ENCODE measurements at places on chromosomes 4 and X.

DNA sequence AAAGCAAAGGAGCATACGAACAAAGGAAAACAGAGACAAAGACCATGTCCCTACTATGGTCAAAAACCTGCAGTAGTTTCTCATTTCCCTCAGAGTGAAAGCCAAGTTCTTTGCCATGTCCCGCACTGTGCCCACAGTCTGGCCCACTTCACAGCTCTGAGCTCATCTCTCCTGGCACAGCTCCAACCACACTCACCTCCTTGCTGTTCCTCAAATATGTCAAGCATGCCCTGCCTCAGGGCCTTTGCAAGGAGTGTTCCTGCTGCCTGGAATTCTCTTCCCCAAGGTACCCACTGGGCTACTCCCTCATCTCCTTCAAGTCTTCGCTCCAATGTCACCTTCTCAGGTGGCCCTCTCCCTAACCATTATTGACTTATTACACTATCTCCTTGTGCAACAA, 72.1 kb downstream of the COX18 start:
- no peak for DNase-seq

DNA sequence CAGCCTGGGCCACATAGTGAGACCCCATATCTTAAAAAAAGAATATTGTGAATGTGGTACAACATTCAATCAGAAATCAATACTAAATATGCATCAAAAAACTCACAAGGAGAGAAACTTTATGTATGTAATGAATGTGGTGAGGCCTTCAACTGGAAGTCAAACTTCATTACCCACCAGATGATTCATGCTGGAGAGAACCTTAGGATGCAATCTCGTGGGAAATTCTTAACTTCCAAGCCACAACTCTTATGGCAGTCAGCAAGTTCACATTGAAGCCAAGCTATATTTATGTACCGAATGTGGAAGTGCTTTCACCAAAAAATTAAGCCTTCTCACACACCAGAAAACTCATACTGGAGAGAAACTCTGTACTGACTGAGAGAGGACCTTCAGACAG, 84.5 kb upstream of the UXT start:
- no peak for DNase-seq

GRCh38 chrX:24828600-24828999, 134.9 kb downstream of the POLA1 start:
- no peak for DNase-seq

- no peak for DNase-seq
Observed at GRCh38 chr4:169254546-169254983, 16.2 kb downstream of the SH3RF1 start.

DNA sequence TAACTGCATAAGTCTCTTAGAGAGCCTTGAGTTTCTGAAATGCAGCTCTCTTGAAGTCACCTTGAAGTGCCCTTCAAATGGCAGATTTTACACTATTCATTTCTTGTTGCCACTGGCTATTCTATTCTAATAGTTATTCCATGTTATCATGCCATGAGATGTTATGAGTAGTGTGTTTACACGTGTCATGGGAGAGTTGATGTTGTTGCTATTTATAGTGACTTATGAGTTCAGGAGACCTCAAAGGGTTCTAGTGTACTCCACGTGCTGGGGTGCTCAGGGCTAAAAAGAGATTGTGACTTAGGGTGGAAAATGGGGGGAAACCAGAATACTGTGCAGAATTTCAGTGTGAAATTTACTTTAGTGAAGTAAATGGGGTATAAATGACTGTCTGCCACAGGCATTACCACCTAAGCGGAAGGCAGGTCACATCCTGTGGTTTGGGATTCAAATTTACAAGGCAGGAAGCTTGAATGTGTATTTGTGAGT, 77.1 kb upstream of the SLC4A4 start:
- DNase-seq = no peak

DNA sequence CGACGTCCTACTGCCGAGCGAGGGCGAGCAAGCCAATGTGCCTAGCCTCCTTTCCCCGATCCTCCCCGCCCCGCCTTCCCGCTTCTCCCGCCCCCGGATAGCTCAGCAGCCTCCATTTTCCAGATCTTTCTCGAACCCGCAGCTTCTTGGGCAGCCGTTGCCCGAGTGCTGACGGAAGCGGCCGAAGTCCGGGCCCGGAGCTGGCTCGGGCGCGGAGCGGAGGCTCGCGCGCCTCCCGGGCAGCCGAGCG, 172 bp upstream of the HSPA4L start:
- DNase-seq = no peak

DNA sequence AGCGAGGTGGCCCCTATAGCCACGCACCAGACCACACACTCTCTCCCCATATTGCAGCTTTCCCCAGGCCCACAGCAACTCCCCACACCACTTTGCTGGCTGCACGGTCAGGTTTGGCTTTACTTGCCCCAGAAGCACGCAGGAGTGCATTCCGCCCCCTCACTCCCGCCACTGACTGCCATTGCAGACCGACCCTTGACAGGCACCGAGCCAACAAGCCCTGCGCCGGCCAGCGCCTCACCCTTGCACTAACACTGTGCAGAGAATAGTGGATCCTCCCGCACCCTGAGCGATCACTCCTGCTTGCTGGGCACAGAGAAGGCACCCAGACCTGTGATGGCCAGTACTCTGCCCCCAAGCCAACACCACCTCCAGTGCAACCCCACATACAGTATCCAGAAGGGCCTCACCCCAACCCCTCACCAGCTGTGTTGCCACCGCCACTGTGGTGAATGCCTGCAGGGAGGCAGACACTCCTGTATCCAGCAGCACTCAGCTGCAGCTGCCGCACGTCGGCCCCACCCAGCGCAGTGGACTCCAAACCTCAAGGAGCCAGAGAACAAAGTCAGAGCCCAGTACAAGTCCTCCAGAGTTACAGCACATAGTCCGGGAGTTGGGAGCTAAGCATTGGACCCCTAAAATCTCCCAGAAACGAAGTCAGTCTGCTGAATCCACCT, 28.6 kb upstream of the DIAPH2 start:
- DNase-seq = no peak

- DNase-seq = no peak
Observed at GRCh38 chr4:32826169-32826568, 2106.0 kb downstream of the PCDH7 start.

GRCh38 chr4:85995361-85995760, 364.5 kb downstream of the MAPK10 start:
- DNase-seq = no peak

GRCh38 chr4:174450786-174451125, 71.5 kb downstream of the HPGD start:
- no peak for DNase-seq

DNA sequence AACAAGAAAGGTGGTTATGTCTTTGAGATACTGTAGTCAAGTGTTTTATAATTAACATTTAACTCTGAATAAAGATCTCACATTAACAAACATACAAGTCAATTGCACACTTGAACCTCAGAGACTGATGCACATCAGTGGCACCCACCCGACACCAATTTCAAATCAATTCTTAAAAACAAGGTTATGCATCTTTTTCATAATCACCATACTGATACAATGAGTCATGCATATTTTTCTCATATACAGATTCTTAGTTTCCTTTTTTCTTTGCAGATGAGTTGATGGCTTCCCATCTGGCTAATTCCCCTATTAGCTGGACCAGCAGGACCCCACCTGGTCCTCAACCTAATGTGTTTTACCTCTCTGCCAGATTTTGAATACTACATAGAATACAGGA, 136.2 kb upstream of the RPL34 start:
- no peak for DNase-seq

GRCh38 chr4:144366425-144366824, 225.9 kb upstream of the GYPA start:
- DNase-seq = no peak

DNA sequence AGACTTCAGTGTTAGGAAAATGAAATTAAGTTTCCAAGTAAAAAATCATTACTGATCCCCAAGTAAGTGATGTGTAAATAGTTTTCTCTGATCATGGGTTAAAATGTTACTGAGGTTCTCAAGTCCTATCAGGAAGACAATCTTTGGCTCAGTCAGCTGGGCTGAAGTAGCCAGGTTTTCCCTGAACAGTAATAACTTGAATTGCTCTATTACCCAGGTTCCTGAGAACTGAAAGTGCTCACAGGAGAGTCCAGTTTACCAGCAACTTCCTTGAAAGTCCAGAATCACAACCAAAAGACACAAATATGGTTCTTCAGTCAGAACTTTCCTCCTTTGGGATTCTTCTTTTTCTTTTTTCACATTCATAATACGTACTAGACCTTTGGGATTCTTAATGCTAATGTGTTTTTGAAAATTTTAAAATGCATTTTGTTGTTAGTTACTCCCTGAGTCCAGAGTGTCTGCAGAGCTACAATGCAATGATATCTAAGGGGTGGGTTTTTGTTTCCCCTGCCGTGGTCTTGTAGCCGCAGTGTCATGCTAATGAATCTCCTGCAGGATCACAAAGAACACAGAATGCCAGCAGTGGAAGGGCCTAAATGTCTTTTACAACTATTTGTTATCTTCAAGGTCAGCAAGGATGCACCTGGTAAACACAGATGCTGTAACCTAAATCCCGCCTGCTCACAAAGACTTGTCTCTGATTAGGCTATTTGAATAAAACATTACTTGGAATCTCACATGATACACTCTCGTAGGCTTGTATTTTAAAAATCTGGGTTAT, 439.8 kb upstream of the NR3C2 start:
- DNase-seq = no peak

- no peak for DNase-seq
Observed at GRCh38 chr4:74037076-74037955, 1.2 kb downstream of the CXCL3 start.

GRCh38 chr4:6535706-6536105, 39.3 kb upstream of the MAN2B2 start:
- DNase-seq = no peak

DNA sequence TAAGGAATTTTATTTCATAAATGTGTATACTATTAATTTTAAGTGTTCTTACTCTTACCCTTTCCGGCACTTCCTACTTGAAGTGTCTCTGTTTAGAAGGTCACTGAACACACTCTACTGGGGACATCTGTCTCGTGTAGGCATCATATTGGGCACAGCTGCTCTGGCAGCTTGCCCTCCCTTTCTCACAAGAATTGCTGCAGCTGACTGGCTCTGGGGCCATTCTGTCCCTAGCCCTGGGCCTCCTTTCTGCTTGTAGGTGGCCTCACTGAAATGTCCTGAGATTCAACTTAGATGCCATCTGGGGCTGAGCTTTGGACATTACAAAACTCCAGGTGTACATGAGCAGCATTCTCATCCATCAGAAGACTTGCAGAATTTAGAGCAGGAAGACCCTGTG, 49.6 kb downstream of the SMAD1 start:
- no peak for DNase-seq

DNA sequence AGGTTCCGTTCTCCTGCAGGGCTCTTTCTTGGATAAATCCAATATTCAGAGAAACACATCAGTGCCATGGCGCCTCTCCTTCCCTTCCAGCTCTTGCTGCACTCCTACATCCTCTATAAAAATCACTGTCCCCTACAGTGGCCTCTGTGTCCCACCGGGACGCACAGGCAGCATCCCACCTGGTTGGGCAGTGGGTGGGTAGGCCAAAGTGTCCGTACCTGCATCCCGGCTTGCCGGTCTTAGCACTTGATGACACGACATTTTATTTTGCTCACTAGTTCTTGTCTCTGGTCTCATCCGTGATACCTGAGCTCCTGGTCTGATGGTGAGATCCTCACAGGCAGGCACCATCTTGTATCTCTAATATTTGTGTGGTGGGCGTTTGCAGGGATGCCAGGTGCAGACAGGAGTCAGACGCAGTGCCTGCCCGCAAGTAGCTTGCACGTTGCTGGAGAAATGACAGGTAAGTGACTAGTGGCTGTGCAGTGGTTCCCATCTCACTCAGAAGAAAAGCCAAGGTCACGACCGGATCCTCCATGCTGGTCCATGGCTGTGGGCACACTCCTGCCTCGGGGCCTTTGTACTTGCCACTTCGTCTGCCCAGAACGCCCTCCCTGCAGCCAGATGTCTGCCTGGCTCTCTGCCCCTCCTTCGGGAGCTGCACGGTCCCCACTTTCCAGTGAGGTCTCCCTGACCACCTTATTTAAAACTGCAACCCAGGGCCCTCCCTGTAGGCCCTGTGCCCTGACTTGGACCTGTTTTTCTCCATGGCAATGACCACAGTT, 109.7 kb downstream of the SORCS2 start:
- DNase-seq = no peak

GRCh38 chr4:24719615-24720014, 75.8 kb upstream of the SOD3 start:
- DNase-seq = no peak

DNA sequence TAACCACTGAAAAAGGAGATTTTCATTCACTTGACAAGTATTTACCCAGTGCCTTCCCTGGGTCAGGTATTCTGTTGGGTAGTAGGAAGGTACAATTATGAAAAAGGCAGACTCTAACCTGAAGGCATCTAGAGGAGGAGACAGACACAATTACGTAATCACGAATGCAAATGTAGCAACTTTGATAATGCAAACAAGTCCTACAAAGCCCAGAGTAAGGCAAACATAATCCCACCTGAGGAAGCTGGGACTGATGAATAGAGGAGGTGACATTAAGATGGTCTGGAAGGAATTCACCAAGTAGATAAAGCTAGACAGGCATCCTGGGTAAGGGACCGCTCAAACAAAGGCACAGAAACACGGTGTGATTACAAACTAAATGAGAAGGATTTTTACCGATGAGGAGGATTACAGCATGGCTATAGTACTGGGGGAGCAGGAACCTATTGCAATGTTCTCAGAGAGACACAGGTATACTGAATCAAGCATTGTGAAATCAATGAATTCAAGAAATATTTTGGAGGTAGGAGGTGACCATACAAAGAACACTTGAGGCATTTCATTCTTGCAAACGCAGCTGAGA, 37.1 kb downstream of the TMEM150C start:
- DNase-seq = no peak

DNA sequence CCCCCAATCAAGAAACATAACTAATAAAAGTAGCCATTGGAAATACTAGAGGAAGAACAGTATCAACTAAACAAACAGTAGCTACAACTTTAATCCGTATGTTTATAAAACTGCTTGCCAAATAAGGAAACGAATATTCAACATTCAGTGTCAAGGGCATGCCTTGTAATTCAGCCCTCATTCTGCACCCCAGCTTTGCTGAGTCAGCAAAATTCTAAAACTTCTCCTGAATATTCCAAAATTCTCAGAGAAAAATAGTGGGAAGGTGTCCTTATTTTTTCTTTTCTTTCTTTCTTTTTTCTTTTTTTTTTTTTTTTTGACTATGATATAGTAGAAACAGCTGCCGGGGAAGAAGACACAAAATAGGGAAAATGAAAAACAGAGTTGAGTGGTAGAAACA, 344.8 kb upstream of the MAGEC2 start:
- no peak for DNase-seq
